ENCODE measurements at places on chromosomes 6 and 20. TPM values are rescaled to one million over a fixed set of nuclear protein-coding genes. Genes with fewer than 3 reads are reported as not detected.

Gene SMAP1
- 17.9 TPM for total RNA-seq

Gene FANCE
- total RNA-seq, result 4.2 TPM

Gene SEL1L2
- not detected for total RNA-seq

Gene ZBTB46
- 0.73 TPM for total RNA-seq

Gene TINAG
- not detected for total RNA-seq

Gene SOX12
- 24.5 TPM for total RNA-seq

Gene IMPG1
- not detected for total RNA-seq

Gene PPP1R14C
- 3.5 TPM for total RNA-seq

Gene SCGN
- 0.30 TPM for total RNA-seq

Gene PLCB1
- 0.45 TPM for total RNA-seq

Gene IL20RA
- not detected for total RNA-seq

Measured in A549 treated with AZD2906 at 1 μM for 4 hours (cell line).